ENCODE measurements at places on chromosomes 1 and 21. TPM values are rescaled to one million over a fixed set of nuclear protein-coding genes. Genes with fewer than 3 reads are reported as not detected.

- H3K27ac ChIP-seq = no peak overlapping the region
- DNase-seq = peak; percentile 3
- no peaks in the 10 kb centered on the region for H3K27me3 ChIP-seq
Observed at GRCh38 chr1:79497193-79497773, 490.8 kb upstream of the ADGRL4 start.

GRCh38 chr1:27137544-27138075 lies 17.3 kb downstream of the SLC9A1 start:
- H3K4me1 ChIP-seq = peaks cover 17% of the 10 kb centered on the region
- H3K27ac ChIP-seq = peak overlapping the region; percentile 33
- H3K36me3 ChIP-seq = no peaks in the 10 kb centered on the region
- H3K27me3 ChIP-seq = no peaks in the 10 kb centered on the region

JTB gene
- total RNA-seq = 66.8 TPM

DNA sequence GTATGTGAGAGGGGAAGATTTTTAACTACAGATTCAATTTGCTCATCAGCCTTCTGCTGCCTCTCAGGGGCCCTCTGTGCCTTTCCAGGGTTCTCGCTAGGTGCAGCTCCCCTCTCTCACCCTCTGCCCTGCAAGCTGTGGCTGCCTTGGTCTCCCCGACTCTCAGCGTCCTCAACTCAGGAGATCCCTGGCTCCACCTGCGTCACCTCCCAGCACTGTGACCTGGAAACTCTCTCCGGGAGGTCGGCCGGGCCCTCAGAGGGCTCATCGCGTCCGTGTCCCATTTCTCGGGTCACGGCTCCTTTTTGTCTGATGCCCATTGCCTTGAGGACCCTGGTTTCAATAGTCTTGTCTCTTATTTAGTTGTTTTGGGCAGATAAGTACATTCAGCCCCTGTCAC lies 63.5 kb upstream of the ADARB1 start:
- peaks cover 24% of the 10 kb centered on the region for H3K27me3 ChIP-seq
- peaks cover 86% of the 10 kb centered on the region for H3K4me1 ChIP-seq
- DNase-seq = no peak

DNA sequence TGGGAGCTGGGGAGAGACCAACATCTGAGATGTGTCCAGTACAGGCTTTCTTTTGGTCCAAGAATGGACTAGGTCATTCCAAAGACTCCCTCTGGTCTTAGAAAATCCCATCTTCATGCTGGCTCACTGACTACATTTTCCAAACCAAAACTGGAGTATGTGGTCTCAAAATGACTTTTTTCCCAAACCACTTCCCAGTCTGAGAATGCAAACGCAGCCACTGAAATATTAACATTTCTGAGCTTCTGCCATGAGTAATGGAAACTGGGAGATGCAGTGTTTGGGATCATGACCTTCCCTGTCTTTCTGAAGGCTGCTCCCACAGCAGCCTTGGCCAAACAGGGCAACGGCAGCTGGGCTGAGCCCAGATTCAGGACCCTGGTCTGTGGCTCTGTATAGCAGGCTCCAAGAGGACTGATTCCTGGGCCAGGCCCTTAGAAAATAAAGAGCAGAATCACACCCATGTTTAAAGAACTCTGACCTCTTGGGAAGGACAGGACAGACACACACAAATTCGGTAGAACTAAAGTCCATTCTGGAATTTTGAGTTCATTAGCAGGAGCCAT lies 62.1 kb upstream of the CNTN2 start:
- H3K4me3 ChIP-seq = no peak overlapping the region
- no peak for DNase-seq
- H3K36me3 ChIP-seq = no peaks in the 10 kb centered on the region
- H3K27me3 ChIP-seq = peaks cover 10% of the 10 kb centered on the region
- H3K4me1 ChIP-seq = no peaks in the 10 kb centered on the region

GRCh38 chr1:177256153-177257075 lies 85.7 kb downstream of the BRINP2 start:
- H3K27me3 ChIP-seq = no peaks in the 10 kb centered on the region
- H3K36me3 ChIP-seq = no peaks in the 10 kb centered on the region
- no peak overlapping the region for H3K4me3 ChIP-seq
- no peak overlapping the region for H3K27ac ChIP-seq
- no peaks in the 10 kb centered on the region for H3K4me1 ChIP-seq

DNA sequence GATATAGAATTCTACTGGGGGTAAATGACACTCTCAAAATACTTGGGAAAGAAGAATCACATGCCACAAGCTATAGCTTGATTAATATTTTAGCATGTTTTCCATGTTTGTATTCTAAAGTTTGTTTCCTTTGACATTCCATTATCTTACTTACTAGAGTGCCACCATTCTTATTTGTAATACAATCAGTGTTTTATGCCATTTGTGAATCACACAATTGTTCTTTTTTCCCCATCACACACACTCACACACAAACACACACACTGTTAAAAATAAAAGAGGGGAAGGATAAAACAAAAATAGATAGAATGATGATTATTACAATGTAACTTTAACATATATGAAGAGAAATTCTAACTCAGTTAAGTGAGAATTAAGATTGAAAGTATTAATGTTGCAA lies 16.0 kb upstream of the TEKT2 start:
- H3K4me1 ChIP-seq = no peaks in the 10 kb centered on the region
- no peaks in the 10 kb centered on the region for H3K27me3 ChIP-seq
- no peak overlapping the region for H3K27ac ChIP-seq
- no peak overlapping the region for H3K4me3 ChIP-seq
- DNase-seq = no peak

DNA sequence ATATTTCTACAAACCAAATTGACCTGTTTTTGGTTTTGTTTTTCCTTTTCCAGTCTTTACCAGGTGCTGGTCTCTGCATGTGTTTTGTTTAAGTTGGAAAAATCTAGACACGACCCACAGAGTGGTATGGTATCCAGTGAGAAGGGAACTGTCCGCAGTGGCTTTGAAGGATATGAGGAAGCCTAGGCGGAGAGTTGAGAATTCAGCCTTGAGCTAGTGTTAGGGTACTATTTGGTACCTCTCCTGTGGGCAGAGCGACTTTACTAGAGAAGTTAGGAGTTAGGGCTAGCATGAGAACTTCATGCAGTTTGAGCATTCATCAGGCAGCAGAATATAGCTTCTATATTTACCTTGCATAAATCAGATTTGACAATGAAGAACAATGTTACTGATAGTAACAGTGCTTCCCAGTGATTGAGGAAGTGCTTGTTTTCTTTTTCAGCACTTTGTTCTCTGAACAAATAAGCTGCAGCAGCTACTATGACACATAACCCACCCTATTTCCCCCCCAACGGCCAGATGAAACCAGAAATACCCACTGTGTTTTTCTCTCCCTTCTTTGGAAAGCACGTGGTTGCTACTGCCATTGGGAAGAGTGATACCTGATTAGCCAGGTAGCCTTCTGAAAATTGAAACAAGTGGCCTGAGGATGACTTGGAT lies 19.0 kb downstream of the MRPS6 start:
- peaks cover 7% of the 10 kb centered on the region for H3K4me1 ChIP-seq
- no peak overlapping the region for H3K27ac ChIP-seq
- H3K36me3 ChIP-seq = peaks cover 10% of the 10 kb centered on the region
- no peak for DNase-seq
- no peak overlapping the region for H3K4me3 ChIP-seq

FBXO42 gene
- 9.0 TPM for total RNA-seq

DNA sequence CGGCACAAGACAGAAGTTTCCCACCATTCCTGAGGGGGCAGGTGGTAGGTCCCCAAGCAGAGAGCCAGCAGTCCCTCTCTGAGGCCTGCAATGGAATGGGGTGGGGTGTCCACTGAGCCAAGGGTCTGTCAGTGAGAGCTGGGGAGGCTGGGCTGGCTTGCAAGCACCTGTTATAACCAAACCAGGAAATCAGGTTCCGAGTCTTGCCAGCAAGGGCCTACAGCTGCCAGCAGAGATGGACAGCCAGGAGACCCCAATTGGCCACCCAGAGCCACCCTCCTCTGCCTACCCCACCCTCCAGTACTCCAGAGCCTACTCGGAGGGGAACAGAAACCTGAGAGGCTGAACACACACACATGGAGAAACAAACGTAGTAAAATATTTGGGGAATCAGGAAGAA lies 32.2 kb downstream of the PSEN2 start:
- no peak overlapping the region for H3K27ac ChIP-seq
- H3K4me3 ChIP-seq = no peak overlapping the region
- H3K27me3 ChIP-seq = no peaks in the 10 kb centered on the region

DNA sequence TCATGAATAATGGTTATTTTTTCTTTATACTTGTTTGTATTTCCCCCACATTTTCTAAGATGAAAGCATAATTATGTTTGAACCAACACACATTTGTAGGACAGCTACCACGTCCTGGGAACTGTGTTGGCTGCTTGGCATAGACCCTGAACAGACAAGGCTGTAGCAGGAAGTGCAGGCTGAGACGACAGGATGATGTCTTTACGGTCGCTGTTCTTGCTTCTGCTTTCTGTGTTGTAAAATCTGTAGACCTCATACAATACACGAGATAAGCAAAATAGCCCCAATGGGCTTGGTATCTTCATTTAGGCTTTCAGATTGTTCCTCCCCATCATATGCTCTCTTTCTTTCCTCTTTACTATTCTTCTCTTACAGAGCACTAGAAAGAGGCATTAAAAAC lies 23.3 kb upstream of the OTUD3 start:
- H3K36me3 ChIP-seq = no peaks in the 10 kb centered on the region
- H3K27ac ChIP-seq = no peak overlapping the region
- peaks cover 24% of the 10 kb centered on the region for H3K4me1 ChIP-seq
- DNase-seq = no peak
- H3K4me3 ChIP-seq = no peak overlapping the region

GRCh38 chr1:242240077-242240476 lies 241.2 kb upstream of the MAP1LC3C start:
- no peak for DNase-seq
- no peaks in the 10 kb centered on the region for H3K4me1 ChIP-seq
- H3K4me3 ChIP-seq = no peak overlapping the region
- no peak overlapping the region for H3K27ac ChIP-seq

DNA sequence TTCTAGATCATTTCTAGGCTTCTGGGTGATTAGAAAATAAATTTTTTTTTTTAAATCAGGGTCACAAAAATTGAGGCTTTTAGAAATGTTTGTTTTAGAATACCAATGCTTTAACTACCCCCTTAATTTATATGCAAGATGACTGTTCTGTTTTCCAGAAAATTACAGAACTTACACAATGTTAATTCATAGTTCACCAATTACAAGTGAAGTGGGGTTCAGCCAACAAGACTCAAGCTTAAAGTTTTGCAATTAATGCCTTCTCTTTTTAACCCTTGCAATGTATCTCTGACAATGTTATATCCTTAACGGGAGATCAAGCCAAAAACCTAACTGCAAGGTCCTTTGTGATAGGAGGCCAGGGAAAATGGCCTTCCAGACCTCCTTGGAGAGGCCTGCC lies 5.6 kb downstream of the PRELP start:
- H3K27ac ChIP-seq = no peak overlapping the region
- no peaks in the 10 kb centered on the region for H3K36me3 ChIP-seq
- no peak overlapping the region for H3K4me3 ChIP-seq
- 0 out of 2 replicates have a peak, but pooled peaks cover 1% of the 10 kb centered on the region for H3K27me3 ChIP-seq

ANKRD65 gene
- 30.1 TPM for total RNA-seq

DNA sequence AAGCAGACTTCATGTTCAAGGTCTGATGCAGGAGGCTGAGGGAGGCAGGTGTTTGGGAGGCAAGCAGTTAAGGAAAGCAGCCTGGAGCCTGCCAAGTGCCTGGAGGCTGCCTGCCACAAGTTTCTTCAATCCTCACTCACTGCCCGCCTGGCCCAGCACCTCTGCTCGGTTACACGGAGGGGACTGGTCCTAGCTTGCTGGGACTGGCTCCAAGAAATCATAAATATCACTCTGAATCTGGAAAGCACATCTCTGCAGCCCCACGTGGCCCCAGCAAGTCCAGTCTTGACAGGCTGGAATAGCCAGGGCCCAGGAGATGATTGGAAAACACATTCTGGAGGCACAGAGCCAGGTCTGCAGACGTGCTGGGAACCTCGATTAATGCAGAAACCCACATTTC lies 83.9 kb downstream of the BCAR3 start:
- no peak for DNase-seq
- no peak overlapping the region for H3K27ac ChIP-seq
- H3K4me3 ChIP-seq = no peak overlapping the region
- H3K27me3 ChIP-seq = no peaks in the 10 kb centered on the region
- peaks cover 88% of the 10 kb centered on the region for H3K36me3 ChIP-seq

CELA3A gene
- not detected for total RNA-seq

- peaks cover 2% of the 10 kb centered on the region for H3K27me3 ChIP-seq
- no peak overlapping the region for H3K4me3 ChIP-seq
- H3K36me3 ChIP-seq = no peaks in the 10 kb centered on the region
- H3K27ac ChIP-seq = no peak overlapping the region
Observed at GRCh38 chr1:54989968-54990810, 8.5 kb upstream of the BSND start.

HPCAL4 gene
- not detected for total RNA-seq

DNA sequence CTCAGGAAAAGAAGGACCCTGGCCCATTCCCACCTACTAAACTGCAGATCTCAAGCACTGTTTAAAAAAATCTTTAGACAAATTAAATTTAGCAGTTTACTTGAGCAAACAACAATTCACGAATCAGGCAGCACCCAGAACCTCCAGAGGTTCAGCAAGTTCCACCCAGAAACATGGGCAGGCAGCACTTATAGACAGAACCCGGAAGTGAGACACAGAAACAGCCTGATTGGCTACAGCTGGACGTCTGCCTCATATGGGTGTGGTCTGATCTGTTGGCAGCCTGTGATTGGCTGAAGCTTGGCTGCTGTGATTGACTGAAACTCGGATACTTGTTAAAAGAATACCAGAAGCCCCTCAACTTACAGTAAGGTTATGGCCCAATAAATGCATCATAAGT lies 34.7 kb upstream of the COL6A2 start:
- no peak overlapping the region for H3K27ac ChIP-seq
- peaks cover 6% of the 10 kb centered on the region for H3K27me3 ChIP-seq
- H3K4me3 ChIP-seq = no peak overlapping the region
- DNase-seq = no peak

DNA sequence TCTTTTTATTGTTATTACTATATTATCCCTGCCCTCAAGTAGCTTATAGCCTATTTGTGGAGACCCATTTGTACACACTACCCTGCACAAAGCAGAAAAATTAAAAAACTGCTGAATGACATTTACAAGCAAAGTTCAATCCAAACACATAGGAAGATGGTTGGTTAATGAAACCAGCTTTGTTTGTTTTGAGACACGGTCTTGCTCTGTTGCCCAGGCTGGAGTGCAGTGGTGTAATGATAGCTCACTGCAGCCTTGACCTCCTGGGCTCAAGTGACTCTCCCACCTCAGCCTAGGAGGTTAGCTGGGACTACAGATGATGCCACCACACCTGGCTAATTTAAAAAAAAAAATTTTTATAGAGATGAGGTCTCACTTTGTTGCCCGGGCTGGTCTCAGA lies 31.6 kb downstream of the TGFB2 start:
- H3K27ac ChIP-seq = no peak overlapping the region
- H3K27me3 ChIP-seq = no peaks in the 10 kb centered on the region
- peak; percentile 38 for DNase-seq
- no peak overlapping the region for H3K4me3 ChIP-seq
- H3K4me1 ChIP-seq = peaks cover 75% of the 10 kb centered on the region

- no peak overlapping the region for H3K27ac ChIP-seq
- H3K4me3 ChIP-seq = no peak overlapping the region
- no peaks in the 10 kb centered on the region for H3K36me3 ChIP-seq
Observed at GRCh38 chr21:38567335-38567969, 69.2 kb upstream of the ERG start.

GRCh38 chr1:228500143-228500734 lies 13.1 kb downstream of the RNF187 start:
- H3K4me1 ChIP-seq = peaks cover 18% of the 10 kb centered on the region
- no peaks in the 10 kb centered on the region for H3K36me3 ChIP-seq
- H3K27me3 ChIP-seq = peaks cover 1% of the 10 kb centered on the region
- H3K4me3 ChIP-seq = no peak overlapping the region
- H3K27ac ChIP-seq = no peak overlapping the region

GRCh38 chr1:203380420-203381150 lies 29.7 kb upstream of the FMOD start:
- no peak for DNase-seq
- no peaks in the 10 kb centered on the region for H3K4me1 ChIP-seq
- no peak overlapping the region for H3K4me3 ChIP-seq

Measured in HepG2 (cell line).